ENCODE measurements at places on chromosomes 7 and 10.
A peak's percentile ranks its signal among the peaks of the same experiment; 100 is the strongest.

- no peak for DNase-seq
These were observed 61.3 kb downstream of the KAT6B start for GRCh38 chr10:74887614-74888284.

GRCh38 chr7:105990141-105990540, 27.1 kb downstream of the CDHR3 start:
- no peak for DNase-seq

- DNase-seq = peak; percentile 54
These were observed 38.5 kb upstream of the STEAP4 start for GRCh38 chr7:88344956-88345832.

- DNase-seq = no peak
These were observed 80.4 kb downstream of the TCF7L2 start for GRCh38 chr10:113030453-113030852.

Data from thyroid gland (tissue), 4 donors.